ENCODE measurements at places on chromosomes 4 and X.
A peak's percentile ranks its signal among the peaks of the same experiment; 100 is the strongest.

- no peak for DNase-seq
These were observed 186.3 kb downstream of the PPP3CA start for GRCh38 chr4:101160792-101161592.

DNA sequence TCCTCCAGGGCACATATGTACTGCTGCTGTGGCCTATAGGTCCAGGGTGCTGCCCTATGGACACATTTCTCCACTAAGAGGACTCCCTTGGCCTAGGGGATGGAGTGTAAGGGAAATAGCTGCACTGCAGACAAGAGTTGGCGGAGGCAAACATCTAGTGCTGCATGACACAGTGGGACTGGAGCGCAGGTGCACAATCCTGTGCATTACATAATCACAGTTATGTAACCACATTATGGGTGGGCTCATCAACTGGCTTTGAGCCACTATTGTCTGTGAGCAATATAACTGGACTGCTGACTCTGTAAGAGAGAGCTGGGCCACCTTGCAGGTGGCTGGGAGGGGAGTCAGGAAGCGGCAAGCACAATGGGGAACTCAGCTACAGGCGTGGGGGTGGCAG, 3.2 kb upstream of the TIGD2 start:
- DNase-seq, result no peak

GRCh38 chrX:30572004-30572403, 5.6 kb downstream of the TASL start:
- DNase-seq, result no peak

DNA sequence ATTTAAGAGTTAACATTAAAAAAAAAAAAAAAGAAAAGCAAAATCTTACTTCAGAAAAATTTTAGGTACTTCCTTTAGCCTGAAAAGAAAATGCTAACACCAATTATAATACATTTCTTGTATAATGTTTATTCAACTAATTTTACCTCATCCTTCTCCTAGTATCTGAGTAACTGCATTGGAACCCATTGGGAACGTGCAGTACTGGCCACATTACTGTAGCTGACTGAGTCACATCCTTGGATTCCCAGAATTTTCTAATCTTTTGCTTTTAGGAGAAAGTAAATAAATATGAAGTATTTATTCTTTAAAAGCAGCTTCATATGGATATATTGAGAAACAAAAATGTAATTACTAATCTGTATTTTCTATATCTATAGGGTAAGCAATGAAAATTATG, 82.6 kb upstream of the SLITRK2 start:
- DNase-seq, result no peak

DNA sequence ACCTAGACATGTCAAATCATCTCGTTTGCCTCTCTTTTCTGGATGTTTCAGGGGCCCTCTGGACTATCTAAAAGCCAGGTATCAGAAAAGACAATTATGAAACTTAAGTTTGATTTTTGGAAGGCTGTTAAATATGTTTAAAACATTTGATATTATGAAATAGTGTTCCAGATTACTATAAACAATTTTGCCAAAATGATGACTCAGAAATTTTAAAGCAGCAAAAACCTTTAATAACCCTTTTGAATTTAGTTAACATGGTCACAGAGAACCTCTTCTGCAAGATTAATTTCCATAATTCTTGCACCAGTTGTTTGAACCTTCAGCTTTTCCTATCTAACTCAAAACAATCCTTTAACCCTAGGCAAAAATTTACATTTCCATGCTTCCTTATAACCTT, 18.8 kb upstream of the FAM47E start:
- no peak for DNase-seq

GRCh38 chr4:7425124-7425523, 9.6 kb downstream of the PSAPL1 start:
- no peak for DNase-seq

DNA sequence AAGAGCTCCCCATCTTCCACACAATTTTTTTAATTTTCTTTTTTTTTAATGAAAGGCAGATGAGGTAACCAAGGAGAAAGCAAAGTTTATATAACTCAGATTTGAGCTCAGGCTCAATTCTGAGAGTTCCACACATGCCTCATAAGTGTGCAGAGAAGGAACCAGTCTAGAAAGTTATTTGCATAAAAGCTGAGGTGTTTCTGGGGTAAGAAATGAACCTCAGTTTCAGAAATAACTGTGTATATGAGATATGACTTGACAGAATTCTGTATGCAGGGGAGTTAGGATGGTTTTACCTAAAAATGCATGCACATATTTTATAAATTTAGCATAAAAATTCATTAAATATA, 51.3 kb downstream of the DTHD1 start:
- no peak for DNase-seq

- no peak for DNase-seq
These were observed 22.9 kb downstream of the SH3TC1 start for GRCh38 chr4:8221985-8222384.

- DNase-seq, result no peak
These were observed 28.8 kb upstream of the JADE1 start for GRCh38 chr4:128780688-128781087.

DNA sequence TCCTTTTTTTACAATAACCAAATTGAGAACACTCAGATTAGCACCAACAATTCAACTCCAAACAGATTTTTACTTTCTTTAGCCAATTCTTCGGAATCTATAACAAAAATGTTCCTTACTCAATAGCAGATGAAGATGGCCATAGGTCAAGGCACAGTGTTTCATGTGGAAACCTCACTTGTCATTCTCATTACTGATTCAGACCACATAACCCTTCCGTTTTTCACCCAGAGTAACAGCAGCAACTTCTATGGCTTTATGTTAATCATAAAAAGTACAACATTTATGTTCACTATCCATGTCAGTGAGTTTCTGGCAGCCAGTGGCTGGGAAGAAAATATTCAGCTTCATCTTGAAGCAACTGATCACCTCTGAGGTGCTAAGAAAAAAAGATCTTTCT, 358.3 kb upstream of the TECRL start:
- no peak for DNase-seq

GRCh38 chr4:186669159-186669731, 54.4 kb downstream of the FAT1 start:
- DNase-seq, result peak; percentile 45

DNA sequence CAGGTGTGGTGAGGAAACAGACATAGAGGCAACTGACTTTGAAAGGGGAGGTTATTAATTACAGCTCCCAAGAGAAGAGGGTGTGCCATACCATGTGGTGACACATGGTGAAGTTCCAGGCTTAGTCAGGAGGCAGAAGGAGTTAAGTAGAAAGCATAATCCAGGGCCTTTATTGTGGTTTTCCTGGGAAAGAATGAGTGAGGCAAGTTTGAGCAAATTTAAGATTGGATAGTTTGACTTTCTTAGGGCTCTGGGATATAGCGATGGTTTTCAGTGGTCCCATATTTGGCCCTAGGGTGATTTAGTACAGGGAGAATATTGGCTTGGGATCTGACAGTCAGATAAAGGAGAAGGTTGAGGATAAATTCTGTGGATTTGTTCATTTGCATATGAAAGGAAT, 495.9 kb upstream of the FSTL5 start:
- DNase-seq, result no peak

GRCh38 chrX:108132876-108133275, 41.3 kb downstream of the ATG4A start:
- no peak for DNase-seq

DNA sequence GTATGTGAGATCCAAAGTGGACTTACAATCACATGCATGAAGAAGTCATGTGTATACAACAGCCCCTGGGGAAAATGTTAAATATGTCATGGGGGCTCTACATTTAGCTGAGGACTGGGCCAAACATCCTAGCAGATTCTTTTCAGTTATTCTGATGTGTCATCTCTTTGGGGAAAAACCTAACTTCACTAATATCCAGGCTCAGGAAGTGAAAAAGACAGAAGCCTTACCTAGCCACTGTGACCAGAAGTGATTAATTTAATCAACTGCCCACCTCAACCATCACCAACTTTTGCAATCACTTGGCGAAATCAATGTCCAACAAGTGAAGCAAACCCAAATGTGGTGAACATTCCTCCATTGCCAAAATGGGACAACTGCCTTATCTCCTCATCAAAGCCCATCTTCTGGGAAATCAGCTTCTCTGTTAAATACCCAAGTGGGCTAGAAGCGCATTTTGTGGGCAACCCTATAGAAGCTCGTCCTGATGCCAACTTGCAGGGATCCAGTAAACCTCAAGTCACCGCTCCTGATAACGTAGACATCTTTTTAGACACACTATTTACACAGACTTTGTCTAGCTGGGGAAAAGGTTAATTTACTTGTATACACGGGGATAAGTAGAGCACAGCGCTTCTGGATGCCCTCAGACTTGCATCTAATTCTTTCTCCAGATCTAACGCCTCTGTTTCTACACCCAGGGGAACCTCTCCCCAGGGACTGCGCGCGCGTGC, 1.4 kb upstream of the HHIP start:
- no peak for DNase-seq

DNA sequence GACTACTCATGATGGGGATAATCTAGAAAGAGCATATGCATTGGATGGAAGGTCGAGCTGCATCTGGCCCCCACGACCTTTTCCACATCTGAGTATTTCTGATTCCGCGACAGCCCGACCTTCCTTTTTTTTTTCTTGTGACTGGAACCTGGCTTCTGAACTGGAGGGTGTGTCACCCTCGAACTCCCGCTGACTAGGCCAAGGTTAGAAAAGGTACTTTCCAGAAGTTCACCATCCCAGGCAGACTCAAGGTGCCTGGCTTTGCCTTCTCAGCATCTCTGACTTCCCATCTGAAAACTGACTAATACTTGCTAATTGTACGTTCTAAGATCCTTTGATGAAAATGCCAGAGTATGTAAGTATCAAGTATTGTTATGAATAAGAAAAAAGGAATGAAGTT, 49.3 kb upstream of the CD40LG start:
- no peak for DNase-seq

DNA sequence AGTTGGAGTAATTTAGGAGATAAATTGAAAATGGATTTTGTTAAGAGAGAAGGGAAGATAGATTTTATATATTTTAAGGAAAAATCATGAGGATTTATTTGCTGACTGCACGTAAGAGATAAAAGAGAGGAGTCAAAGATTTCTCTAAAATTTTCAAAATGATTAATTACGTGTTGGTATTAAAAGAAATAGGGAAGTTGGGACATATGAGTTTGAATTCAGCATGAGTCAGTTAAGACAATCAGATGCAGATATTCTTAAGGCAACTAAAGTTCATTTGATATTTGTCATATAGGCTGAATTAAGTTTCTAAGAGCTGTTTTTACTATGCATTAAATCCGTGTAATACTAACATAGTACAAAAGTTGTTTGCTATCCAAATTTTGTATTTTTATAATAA, 46.9 kb downstream of the TET2 start:
- no peak for DNase-seq

DNA sequence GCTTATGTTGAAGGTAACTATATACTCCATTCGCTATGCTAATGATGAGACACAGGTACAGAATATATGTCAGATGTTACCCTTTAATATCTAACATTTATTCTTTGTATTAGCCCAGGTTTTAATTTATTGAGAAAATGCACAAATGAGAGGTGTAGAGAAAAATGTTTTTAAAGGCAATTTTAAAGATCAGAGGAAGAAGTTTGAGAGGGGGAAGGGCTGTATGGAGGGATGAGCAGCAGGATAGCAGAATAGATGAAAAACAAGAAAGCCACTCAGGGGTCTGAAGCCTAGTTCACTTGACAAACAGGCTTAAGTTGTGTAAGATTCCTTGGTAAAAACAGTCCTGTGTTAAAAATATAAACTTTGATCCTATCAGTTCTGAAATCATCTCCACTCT, 3.7 kb downstream of the MAB21L2 start:
- DNase-seq, result no peak

DNA sequence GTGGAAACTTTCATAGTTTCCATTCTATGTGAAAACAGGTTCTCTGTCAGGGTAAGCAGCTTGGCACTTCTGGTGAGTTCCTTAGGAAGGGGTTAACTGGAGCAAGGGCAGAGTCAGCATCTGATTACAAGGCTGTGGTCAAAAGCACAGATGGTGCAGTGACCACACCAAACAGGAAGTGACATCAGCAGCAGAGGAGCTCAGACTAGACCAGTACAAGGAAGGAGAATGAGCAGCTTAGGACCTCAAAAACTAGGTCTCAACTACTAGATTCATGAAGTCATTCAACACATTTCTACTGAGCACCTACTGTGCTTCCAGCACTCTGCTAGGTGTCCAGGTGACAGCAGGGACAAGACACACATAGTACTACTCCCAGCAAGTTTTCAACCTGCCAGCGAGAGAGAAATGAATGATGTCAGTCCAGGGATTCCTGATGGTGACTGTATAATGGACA, 130.2 kb downstream of the AMELX start:
- no peak for DNase-seq

- DNase-seq, result no peak
These were observed 32.7 kb downstream of the RUFY3 start for GRCh38 chr4:70754470-70754869.

DNA sequence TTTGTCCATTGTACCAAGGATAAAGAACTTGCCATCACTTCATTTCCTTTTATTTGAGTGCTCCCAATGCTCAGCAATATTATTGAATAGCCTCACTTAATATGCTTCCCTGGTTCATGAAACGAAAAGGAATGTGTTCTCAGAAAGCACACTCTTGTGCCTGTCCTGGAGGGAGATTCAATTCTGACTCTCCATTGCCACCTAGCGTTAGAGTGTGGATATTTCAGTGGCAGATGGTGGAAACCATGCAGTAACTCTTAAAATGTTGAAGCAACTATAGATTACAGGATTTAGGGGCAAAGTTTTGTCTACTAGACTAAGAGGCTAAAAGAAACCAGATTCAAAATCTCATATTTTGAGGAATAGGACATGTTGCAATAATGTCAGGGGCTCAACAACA, 36.0 kb downstream of the GAB3 start:
- no peak for DNase-seq

GRCh38 chr4:184434021-184434420, 40.3 kb downstream of the IRF2 start:
- no peak for DNase-seq

DNA sequence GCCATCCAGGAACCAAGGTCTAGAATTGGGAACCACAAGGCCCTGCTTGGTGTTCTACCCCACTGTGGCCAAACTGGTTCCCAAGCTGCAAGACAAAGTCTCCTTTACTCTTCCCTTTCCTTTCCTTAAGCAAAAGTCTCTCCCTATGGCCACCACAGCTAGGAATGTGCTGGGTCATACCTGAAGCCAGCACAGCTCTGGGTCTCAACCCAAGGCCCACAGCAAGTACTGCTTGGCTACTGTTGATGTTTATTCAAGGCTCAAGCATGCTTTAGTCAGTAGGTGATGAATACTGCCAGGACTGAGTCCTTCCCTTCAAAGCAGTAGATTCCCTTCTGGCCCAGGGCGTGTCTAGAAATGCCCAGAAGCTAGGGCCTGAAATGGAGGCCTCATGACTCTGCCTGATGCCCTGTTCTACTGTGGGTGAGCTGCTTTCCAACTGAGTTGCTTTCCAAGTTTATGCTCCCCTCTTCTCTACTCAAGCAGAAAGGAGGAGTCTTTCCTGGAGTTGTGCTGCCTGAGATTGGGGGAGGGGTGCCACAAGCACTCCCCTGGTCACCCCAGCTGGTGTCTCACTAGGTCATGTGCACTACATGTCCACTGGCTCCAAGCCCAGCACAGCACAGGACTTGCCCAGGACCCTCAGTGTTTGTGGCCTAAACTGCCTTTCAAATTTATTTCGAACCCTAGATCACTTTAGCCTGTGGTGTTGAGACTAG, 44.9 kb downstream of the STAP1 start:
- DNase-seq, result no peak

Measured in BJ (cell line).